ENCODE measurements at places on chromosomes 16 and 17. TPM values are rescaled to one million over a fixed set of nuclear protein-coding genes. Genes with fewer than 3 reads are reported as not detected.

HAS3 gene
- 4.7 TPM for total RNA-seq

DNA sequence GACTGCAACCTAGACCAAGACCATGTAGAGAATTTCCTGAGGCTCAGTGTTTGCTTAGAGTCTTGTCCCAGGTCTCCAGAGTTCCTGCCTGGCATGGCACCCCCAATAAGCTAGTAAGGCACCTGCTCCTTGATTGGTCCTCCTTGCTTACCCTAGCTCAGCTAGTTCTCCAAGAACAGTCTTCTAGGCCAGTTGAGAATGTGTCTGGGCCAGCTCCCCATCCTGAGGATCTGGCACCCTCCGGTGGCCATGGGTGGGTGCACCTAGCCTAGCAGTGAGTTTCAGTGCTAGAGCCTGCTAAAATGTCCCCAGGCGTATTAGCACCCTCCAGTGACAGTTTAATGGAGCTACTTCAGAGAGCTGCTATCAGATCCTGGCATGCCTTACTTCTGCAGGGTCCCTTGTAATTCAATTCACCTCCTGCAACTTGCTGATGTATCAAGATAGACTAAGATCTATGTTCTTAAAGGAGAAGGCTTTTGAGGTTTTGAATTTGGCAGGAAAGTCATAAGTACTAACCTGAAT lies 44.4 kb upstream of the MED13 start:
- peak; percentile 77 for DNase-seq

DNA sequence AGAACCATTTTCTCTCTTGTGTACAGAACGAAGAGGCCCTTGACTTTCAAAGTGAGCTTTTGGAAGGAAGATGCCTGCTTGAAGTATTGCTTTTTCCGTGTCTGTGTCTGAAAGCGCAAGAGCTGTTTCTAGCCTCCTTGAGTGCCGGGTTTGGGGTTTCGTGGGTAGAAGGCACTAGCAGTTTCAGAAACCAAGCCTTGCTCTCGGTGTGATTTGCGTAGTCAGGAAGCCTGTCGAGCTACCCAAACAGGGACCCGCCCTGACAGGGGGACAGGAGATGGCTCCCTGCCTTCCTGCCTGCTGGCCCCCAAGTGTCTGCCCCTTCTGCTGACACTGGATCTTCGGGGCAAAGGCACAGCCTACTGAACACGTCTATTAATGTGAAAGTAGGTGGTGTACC lies 322.0 kb downstream of the MAF start:
- no peak for DNase-seq

DNA sequence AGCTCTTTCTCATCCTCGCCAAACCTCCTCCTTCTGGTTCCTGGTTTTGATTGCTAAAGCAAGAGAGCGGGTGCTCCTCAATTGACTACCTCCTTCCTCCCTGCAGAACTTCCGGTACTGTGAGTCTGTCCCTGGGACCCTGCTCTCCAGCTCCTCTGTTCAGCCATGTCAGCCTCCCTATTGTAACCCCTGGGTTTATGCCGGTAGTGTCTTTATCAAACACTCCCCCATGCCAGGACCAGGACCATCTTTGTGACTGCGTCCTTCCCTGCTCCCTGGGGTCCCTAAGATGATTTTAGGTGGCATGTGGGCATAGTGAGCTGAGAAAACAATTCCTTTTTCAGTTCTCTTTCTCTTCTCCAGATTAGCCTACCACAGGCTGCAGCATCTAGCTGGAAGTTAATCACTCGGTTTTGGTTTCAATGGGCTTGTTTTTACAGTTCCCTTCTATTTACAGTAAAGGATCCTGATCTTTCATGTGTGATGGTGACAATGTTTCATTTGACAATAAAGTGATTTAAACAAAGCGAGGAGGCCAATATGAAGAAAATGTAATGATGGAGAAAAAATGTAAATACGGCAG lies 27.7 kb upstream of the IL21R start:
- DNase-seq: no peak

- no peak for DNase-seq
These were observed 12.4 kb downstream of the ZSCAN10 start for GRCh38 chr16:3086596-3087242.

CPHXL2 gene
- total RNA-seq: not detected

DNA sequence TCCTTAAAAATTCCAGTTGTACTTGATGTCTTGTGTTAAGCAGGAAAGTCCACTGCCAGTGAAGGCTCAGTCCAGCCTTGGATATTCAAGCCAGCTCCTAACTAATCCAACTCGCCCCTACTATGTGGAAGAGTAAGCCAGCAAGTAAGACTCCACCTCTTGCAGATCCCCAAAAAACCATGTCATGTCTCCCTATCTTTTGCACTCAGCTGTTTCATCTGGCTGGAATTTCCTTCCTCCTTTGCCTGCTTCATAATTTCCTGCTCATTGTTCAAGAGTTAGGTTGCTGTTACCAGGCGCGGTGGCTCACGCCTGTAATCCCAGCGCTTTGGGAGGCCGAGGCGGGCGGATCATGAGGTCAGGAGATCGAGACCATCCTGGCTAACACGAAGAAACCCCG lies 37.8 kb downstream of the RBBP6 start:
- DNase-seq: peak; percentile 51

DNA sequence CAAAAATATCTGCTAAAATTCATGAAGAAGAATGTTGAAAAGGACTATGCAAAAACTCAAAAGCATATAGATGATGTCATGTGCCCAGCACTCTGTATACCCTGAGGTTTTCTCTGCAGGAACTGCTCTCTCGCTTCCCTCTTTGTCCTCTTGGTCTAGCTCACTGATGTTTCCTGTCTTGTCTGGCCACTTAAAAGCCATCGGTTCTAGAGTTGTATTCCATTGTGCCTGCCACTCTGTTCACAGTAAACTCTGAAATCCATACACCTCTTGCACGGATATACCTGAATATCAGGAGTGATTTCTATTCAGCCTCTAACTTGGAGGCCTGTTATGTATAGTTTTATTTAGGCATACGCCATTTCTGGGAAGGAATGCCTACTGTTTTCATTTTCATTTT lies 101.0 kb upstream of the CNTNAP4 start:
- DNase-seq: no peak

- DNase-seq: no peak
These were observed 16.0 kb upstream of the HAPSTR1 start for GRCh38 chr16:9075299-9076071.

DNA sequence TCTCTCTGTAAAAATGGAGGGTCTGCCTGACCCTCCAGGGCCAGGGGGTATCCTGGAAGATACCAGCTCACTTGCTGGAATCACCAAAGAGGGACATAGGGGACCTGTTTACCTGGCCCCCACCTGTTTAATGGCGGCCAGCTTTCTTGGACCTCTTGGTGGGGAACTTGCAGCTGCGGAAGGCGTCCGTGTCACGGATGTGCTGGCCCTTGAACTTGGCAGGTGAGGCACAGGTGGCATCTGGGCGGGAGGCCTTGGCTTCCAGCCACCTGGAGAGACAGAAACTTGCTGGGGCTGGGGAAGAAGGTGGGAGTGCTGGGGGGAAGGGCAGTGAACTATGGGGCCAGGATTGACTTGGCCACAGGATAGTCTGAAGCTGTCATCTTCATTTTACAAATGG lies 3.5 kb downstream of the CHAD start:
- no peak for DNase-seq

GRCh38 chr16:87960852-87961251 lies 9.6 kb downstream of the BANP start:
- no peak for DNase-seq

DNA sequence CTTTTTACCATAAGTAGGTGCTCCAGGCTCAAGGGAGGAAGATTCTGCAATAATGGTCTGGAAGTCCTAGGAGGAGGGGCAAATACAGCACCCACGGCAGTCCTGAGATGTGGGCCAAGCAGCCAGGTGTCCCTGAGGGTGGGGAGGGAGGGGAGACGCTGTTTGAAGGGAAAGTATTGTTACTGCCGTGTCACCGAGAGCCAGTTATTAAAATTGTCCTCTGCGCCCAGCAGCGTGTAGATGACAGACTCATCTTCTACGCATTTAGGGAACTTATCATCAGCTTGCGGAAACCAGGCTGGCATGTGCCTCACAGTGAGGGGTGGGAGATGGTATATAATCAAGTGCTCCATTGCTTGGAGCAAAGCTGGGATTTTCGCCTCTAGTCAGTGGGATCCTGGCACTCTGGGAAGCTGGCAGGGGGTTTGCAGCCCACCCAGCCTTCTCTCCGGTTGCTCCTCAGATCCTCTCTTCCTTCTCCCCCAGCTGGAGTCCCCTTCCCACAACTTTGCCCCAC lies 104.6 kb downstream of the OR1D5 start:
- no peak for DNase-seq

DNA sequence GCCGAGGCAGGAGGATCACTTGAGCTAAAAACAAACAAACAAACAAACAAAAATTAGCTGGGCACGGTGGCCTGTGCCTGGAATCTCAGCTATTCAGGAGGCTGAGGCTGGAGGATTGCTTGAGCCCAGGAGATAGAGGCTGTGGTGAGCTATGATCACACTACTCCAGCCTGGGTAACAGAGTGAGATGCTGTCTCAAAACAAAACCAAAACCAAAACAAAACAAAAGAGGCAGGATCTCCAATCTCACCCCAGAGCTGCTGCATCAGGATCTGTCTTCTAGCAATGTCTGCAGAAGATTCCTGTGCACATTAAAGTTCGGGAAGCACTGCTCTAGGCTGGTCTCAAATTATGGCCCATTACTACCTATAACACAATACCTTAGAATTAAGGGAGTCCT lies 43.1 kb downstream of the MAP2K6 start:
- no peak for DNase-seq

DNA sequence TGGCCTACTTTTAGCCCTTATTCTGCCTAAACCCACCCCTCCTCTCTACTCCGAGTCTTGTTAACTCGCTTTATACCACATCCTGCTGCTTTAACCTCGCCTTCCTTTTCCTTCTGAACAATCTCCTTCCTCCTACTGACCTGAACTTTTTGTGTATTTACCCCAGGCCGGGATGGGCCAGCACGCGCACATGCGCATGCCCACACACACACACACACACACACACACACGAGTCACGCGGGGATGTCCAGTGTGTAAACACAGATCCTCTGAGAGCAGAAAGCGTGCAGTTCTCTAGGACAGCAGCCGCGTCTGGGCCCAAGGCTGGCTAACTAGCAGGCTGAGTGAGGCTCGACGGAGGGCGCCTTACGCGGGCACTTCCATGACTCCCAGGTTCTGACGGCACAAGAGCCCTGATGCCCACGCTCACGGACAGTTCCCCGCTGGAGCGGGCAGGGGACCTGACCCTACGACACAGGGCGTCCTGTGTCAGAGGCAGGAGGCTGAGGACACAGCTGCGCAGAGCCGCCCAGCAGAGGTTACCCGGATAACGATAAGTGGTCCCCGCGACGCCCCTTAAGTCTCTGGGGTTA lies 610 bp downstream of the PIK3R5 start:
- DNase-seq: no peak

- no peak for DNase-seq
These were observed 169.4 kb downstream of the FOXL1 start for GRCh38 chr16:86747761-86748160.

GRCh38 chr17:13415871-13416416 lies 185.8 kb downstream of the HS3ST3A1 start:
- DNase-seq: peak; percentile 57

GRCh38 chr17:49966767-49967166 lies 2.2 kb upstream of the DLX4 start:
- no peak for DNase-seq

- DNase-seq: no peak
These were observed 90.9 kb downstream of the SPAG9 start for GRCh38 chr17:51029568-51030463.

GRCh38 chr16:70610273-70611223 lies 35.8 kb upstream of the IL34 start:
- DNase-seq: no peak

Measured in bronchial epithelial cell (primary cell).